ENCODE measurements at places on chromosomes 2 and 18.

DNA sequence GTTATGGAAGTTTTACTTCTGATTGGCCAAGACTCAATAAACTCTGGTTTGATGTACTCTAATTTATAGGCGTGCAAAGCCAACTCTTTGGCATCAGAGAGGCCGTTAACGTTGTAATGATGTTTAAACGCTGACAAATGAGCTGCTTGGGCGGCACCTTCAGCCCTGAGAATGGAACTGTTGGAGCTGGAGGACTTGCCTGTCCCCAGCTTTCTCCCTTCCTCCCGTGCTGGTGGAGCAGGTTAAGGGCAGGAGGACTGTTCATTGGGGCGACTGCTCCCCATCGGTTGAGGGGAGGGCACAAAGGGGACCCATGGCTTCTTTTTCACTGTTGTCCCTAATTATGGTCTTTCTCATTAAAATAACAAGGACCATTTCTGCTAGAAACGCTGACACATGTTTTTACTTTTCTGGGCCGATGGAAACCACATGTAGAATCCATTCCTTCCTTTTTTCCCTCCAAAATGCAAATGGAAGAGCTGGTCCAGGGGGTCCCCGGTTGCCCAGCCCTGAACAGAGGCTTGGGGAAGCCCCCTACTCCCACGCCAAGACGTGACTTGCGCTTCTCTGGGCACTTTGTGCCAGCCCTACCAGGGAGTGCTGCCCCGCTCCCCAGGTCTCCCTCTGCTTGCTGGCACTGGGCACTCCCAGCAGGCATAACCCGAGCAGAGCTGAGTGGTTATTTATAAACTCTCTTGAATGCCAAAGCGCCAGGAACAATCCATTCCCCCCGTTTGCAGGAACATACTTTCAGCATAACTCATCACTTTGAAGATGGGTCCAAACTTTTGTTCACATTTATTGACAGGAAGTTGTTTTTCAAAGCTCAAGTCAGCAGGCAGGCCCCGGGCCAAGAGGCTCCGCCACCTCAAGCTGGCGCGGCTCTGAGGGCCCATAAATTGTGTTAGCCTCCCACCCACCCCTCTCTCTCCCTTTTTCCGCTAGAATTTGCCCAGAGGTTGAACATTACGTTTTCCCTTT is 170.1 kb downstream of the ASB1 start:
- no peak for DNase-seq

DNA sequence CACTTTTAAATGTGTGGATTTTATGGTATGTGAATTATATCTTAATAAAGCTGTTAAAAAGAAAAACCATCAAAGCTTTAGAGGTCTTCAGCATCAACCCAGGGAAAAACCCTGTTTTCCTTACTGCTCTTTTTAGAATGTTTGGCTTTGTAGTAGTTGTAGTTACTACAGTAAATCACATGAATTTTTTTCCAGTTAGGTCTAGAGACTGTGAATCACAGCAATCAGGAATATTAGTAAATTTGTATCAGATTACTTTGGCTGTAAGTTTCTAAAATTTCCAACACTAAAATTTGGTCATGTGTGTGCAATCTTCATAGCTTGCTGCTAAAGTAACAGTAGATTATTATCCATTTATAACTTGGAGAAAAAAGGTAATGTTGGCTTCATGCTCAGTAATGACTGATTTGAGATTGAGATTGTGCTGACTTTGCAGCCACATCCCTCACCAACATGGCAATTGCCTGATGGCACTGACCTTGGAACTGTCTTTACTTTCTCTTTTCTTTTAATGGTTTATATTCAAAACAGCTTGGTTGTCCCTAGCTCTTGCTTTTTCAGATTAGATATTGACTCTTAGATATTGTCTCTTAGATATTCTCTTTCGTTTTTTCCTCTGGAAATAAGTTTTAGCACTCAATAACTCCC is 41.1 kb downstream of the LCLAT1 start:
- no peak for DNase-seq

GRCh38 chr2:105701042-105701441 is 43.7 kb upstream of the NCK2 start:
- no peak for DNase-seq

DNA sequence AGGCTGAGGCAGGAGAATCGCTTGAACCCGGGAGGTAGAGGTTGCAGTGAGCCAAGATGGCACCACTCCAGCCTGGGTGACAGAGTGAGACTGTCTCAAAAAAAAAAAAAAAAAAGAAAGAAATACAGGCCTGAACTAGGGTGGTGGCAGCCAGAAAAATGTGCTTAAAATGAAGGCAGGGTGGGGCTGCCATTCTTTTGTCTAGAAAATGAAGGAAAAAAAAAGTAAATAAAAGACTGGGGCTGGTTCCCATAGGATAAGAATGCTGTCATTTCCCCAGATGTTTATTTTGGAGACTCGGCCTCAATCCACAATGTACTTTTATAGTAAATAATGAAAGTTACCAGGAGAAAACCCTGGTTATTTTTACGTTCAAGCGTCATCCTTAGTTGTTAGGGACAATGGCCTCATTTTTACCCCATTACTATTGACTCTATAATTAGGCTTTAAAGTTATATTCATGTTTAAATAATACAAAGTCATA is 58.9 kb downstream of the ATP8B1 start:
- DNase-seq, result no peak

- DNase-seq, result no peak
These were observed 155.2 kb upstream of the COL3A1 start for GRCh38 chr2:188819011-188819410.

- DNase-seq, result no peak
These were observed 78.6 kb downstream of the SATB2 start for GRCh38 chr2:199378948-199379650.

- DNase-seq, result no peak
These were observed 171.2 kb downstream of the TCF4 start for GRCh38 chr18:55416791-55417190.

GRCh38 chr2:148675708-148676107 is 31.2 kb downstream of the EPC2 start:
- no peak for DNase-seq

- no peak for DNase-seq
These were observed 215.6 kb upstream of the SLC14A2 start for GRCh38 chr18:45399643-45400042.

GRCh38 chr18:79479761-79480161 is 84.0 kb downstream of the NFATC1 start:
- no peak for DNase-seq

GRCh38 chr2:19759880-19760279 is 141.9 kb downstream of the TTC32 start:
- DNase-seq, result no peak

DNA sequence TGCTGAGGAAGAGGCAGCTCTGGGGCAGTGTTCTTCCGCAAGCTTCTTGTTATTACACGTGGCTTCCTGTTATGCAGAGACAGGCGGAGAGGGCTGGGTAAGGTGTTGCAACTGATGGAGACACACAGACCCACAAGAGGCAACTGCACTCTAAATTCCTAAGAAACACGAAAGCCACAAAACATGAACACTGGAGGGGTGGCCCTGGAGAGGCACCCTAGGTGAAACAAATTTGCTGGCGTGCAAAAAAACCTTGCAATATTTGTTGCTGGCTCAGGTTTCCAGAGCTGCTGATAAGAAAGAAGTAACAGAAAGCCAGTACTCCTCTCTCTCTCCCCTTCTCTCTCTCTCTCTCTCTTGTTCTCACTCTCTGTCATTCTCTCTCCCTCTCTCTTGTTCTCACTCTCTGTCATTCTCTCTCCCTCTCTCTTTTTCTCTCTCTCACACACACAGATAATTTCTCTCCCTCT is 31.8 kb downstream of the ARHGAP25 start:
- DNase-seq, result peak; percentile 82

- no peak for DNase-seq
These were observed 235.6 kb downstream of the CPS1 start for GRCh38 chr2:210792000-210792399.

DNA sequence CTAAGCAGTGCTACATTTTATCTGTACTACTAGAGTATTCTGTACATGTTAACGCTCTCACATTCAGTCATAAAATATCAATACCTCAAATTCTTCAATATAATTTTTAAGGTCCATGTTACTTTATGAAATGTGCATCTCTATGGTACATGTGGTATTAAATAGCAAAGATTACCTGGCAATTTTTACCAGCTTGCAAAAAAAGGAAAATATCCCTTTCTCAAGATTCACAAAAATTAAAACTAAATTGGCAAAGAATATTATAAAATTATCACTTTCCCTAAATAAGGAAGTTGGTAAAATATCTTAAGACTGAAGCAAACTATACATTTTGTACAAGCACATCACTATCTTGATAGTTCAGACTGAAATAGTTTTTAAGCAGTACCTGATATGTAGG is 115.0 kb upstream of the RNU4ATAC start:
- no peak for DNase-seq

DNA sequence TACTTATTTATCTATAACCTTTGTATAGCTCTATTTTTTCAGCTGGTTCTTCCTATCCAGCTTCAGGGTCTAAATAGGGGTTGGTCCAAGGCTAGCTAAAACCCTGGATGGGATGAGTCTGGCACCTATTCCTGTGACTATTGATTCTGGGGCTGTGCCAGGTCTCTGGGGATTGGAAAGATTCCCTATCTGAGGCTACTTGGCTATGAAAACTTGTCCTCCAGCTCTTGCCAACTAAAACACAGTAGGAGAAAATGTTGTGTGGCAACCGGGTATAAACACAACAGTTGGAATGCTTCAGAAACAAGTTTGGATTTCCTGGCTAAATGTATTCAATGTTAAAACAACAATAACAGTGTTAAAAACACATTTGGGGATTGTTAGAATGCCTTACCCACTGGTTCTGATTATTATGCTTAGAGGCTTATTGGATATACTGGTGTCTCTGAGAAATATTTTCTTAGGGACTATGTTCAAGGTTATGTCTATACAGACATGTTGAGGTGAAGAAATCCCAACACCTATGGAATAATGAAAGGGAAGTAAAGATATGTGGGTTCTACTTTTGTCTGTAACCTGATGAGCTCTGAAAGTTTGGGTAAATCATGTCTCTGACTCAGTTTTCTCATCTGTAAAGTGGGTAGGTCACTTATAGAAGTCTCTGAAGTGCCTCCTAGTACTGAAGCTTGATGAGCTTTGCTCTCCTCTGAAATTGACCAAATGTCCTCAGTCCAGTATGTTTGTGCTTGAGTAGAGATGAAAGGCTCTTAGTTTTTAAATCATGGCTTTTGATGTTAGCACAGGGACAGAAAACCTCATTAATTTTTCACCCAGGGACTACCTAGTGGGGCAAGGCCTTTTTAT is 460.7 kb downstream of the MTX2 start:
- no peak for DNase-seq

DNA sequence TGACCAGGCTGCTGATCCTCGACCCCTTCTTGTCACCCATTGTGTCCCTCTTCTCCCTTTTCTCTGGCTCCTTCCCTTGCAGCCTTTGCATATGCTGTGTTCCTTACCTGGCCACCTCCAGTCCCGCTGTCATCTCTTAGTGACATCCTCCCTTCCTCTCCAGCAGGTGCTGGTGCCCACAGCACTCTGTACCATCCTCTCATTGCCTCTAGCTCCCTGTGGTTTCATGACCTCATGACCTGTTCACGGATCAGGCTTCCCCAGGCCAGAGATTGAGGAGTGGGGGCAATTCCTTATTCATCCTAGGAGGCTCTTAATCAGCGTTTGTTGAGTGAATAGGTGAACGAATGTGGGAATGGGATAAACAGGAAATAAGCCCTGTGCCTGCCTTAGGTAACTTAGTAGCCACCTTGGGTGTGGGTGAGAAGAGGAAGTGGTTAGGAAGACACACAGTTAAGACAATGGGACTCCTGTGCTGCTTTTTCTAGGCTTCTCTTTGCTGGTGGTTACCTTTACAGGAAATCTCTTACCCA is 35.5 kb downstream of the ITGA6 start:
- DNase-seq, result no peak

DNA sequence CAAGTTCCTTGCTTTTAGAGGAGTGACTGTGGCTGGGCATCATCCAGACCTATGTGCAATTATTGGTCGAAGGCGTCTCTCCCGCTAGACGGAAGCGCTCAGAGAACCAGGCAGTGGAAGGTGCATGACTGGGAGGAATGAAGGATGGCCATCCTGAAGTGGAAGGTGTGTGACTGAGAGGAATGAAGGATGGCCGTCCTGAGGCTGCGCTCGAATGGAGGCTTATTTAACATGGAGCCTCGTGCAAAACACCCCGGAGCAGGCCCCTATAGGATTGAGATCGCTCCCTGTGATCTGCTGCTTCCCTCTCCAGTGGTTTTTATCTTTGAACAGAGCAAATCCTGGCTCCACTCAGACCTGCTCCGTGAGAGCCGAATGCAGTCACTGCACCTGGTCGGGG is 140.2 kb upstream of the ID2 start:
- DNase-seq, result no peak

DNA sequence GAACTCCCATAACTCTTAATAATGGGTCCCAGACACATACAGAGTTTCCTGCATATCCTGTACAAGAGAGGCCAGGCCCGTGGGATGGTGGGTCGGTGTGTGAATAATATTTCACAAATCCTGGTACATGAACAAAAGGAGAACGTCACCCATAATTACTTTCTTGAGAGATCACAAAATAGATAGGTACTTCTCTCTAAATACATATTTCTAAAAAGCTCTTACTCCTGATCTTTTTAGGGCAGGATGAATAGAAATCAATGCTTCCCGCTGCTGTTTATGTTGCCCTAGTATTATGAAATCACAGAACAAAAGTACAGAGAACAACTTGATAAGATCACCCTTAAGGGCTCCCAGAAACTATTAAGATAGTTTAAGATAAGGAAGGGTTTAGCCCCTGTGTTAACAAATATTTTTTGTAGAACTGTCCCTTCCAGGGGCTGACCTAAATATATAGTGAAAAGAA is 5.4 kb downstream of the IRS1 start:
- DNase-seq, result no peak

DNA sequence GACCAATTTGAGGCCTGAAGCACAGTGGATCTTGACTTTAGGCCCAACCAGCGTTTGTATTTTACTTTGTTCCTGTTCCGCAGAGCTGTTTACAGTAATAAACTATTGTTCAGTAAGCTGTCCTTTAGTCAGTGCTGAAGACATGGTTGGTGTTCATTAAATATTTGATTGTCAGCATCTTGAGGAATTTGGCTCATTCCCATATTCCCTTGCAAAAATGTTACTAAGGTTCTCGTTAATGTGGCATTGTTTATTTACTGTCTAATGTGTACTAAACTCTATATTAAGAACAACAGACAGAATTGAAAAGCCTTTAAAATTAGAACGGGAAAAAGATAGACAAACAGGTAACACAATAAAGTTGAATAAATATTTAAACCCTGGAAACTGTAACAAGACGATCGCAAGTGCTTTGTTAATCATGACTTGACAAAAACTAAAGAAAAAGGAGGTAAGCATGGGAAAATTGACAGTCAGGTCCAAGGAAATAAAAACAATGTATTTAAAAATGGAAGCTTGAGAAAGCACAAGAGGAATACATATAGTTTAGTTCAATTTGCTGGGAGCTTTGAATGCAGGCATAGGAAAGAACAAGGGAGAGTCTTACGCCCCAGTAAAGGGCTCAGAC is 1060.8 kb upstream of the CRIM1 start:
- DNase-seq, result no peak

- DNase-seq, result no peak
These were observed 782.6 kb downstream of the MBD2 start for GRCh38 chr18:53441761-53442414.

- DNase-seq, result no peak
These were observed 334.7 kb downstream of the EIPR1 start for GRCh38 chr2:3042601-3043585.

- no peak for DNase-seq
These were observed 86.2 kb upstream of the HS6ST1 start for GRCh38 chr2:128404709-128405466.

Measured in suppressor macrophage treated with lipopolysaccharide for 1 hour (primary cell).